Omental fat pad (tissue), 4 donors: ENCODE measurements at places on chromosomes 6 and 20.

- no peak for DNase-seq
Observed at GRCh38 chr6:80921861-80922460, 815.5 kb downstream of the BCKDHB start.

DNA sequence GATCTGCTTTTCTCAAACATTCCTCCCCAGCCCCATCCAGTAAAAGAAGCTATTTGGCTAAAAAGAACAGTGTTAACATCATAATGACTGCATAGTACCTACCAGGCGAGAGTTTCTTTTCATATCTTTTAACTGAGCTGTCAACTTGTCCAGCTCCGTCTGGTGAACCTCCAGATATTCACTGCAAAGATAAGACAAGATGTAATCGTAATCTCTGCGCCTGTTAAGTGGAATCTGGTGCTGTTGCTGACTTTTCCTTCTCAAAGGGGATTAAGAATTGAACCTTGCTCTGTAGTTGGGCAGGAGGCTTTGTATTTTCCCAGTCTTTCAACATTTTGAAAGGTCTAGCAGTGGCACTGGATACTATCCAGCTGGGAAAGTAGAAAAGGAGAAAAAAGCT lies 63.0 kb downstream of the RIPOR2 start:
- DNase-seq = no peak

DNA sequence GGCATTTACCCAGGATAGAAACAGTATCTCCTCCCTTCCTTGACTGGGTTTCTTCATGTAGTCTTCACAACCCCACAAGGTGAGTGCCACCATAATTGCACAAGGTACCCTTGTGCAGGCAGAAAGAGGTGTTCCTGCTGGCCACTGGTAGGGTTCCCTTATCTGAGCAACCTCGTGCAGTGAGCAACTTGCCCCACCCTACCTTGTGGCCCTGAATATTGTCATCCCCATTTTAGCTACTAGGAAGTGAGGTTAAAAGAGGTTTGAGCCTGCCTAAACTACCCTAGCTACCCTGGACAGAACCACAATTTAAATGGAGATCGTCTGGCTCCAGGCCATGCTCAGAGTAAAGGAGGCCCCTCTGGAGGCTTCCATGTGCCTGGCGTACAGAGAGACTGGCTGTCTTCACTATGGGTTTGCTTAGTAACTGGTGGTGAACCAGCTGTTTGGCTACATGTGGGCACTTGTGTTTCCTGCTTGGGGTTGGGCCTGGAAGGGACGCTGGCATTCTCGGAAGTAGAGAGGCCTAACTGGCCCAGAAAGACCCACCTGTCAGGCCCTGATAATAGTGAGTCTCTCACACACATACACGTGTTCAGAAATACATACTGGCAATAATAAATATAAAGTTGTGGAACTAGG lies 148.8 kb downstream of the LRFN2 start:
- DNase-seq = no peak

GRCh38 chr6:40681622-40682021 lies 94.5 kb upstream of the LRFN2 start:
- no peak for DNase-seq

- DNase-seq = no peak
Observed at GRCh38 chr6:106181664-106182418, 95.7 kb downstream of the PRDM1 start.

DNA sequence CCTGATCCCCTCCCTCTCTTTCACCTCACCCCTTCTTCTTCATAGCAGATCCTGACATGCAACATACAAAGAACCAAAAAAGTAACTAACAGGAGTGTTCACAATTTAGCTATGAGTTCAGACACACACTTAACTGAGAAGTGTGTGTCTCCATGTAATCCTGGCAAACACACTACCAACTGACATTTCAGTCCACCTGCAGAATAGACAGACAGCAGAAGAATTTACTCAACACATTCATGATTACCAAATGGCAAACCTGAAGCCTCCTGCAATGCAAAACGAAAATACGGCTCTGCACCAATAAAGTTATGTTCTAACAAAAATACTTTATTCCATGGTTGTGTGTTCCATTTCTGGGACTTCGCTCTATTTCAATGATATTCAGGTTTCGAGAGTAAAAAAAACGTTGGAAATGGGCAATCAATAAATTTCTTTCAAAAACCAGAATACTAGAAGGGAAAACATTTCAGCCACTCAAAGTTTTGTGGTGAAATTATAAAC lies 2.6 kb downstream of the BACH2 start:
- DNase-seq = no peak

DNA sequence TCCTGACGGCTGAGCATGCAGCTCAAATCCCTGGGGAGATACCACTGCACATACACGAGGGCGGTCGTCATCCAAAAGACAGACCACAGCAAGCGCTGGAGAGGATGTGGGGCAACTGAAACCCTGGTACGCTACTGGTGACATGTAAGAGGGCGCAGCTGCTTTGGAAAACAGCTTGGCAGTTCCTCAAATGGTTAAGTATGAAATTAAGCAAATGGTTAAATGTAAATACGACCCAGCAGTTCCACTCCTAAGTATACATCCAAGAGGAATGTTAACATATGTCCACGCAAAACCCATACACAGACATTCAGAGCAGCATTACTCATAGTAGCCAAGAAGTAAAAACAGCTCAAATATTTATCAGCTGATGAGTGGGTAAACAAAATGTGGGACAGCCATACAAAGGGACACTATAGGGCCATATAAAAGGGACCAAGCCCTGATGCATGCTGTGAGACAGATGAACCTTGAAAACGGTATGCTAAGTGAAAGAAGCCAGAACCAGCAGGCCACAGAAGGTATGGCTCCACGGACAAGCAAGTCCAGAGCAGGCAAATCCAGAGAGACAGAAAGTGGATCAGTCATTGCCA lies 38.5 kb downstream of the RIPOR3 start:
- no peak for DNase-seq
